ENCODE measurements at places on chromosomes 13 and 19.

GRCh38 chr13:100794575-100794974, 120.0 kb upstream of the TMTC4 start:
- DNase-seq = no peak

DNA sequence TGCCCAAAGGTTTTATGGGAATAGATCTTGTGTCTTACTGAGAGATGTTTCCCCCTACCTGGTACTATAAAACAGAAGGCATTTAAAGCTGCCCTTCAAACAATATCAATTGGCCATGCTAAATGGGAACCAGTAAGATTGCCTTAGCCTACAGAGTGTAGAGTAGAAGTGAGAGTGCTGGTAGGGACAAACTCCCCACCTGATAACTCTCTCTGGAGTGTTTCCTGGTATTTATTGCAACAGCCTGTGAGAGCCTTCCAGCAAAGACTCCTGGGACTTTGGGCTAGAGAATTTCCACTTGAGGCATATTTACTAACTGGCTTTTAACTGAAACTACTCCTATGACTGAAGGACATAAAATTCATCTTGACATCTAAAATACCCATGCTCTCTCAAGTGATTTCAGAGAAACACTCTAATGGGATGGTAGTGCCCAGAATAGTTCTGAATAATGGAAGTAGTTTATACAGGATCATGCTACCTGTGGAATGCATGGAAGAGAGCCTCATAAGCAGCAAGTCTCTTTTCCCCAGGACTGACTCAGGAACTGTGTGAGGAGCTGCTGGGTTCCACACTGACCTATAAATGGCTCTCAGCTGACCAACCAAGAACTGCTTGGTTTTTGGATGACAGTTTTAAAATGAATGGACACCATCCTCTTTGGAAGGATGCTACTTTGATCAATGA, 132.7 kb upstream of the SLITRK5 start:
- no peak for DNase-seq

DNA sequence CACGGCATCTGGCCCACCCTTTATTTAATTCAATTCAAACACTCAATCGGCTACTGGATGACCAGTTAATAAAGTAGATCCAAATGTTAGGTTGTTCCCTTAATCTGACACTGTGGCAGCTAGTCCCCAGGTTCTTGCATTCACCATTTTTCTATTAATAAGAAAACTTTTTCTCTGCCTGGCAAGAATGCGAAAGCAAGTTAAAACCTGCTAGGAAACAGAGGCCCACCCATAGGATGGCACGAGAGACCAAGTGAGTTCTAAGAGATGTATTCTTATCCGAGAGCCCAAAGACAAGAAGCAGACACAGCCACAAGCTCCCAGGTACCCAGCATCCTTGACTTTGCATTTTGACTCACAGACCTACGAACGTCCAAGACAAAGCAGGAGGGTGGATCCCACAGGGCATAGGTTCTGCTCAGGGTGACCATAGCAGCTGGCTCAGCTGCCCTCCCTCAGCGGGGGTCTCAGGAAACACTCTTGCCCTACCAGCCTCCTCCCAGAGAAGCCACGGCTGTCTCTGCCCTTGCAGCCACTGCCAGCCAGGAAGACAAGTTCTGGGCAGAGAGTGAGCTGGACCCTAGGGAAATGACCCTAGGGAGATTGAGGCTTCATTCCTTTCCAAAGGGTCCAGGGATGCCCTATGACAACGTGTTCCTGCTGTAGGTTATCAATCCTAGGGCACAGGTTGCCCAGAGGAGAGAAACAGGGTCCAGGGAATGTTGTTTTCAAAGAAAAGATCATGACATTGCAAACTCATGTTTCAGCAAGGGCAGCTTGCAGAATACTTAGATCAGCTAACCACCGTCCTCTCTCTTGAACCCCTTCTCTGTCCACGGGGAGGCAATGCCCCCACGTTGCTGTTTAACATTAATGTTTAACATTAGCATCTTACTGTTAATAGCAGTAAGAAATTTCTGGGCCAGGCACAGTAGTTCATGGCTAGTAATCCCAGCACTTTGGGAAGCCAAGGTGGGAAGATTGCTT, 147.2 kb upstream of the ZNF507 start:
- no peak for DNase-seq

DNA sequence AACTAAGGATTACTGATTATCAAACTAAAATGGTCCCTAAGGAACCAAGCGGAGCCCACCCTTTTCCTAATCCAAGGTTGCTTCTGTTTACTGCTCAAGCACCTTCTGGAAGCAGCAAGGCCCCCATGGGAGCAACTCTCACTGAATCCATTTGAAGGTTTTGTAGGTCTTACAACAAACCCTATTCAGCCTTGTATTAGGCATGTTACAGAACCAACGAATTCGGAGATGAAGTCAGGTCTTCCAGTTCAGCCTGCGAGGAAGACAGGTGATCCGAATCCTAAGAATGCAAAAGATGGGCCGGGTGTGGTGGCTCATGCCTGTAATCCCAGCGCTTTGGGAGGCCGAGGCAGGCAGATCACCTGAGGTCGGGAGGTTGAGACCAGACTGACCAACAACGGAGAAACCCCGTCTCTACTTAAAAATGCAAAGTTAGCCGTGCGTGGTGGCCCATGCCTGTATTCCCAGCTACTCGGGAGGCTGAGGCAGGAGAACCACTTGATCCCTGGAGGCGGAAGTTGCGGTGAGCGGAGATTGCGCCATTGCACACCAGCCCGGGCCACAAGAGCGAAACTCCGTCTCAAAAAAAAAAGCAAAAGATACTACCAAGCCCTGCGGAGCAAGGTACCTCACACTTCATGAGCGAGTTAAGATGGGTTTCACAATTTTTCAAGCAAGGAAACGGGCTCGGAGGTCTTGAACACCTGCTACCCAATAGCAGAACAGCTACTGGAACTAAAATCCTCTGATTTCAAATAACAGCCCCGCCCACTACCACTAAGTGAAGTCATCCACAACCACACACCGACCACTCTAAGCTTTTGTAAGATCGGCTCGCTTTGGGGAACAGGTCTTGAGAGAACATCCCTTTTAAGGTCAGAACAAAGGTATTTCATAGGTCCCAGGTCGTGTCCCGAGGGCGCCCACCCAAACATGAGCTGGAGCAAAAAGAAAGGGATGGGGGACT, 609 bp downstream of the ZAR1L start:
- peak; percentile 25 for DNase-seq

GRCh38 chr19:12792853-12793289, 1.6 kb downstream of the JUNB start:
- DNase-seq = no peak

DNA sequence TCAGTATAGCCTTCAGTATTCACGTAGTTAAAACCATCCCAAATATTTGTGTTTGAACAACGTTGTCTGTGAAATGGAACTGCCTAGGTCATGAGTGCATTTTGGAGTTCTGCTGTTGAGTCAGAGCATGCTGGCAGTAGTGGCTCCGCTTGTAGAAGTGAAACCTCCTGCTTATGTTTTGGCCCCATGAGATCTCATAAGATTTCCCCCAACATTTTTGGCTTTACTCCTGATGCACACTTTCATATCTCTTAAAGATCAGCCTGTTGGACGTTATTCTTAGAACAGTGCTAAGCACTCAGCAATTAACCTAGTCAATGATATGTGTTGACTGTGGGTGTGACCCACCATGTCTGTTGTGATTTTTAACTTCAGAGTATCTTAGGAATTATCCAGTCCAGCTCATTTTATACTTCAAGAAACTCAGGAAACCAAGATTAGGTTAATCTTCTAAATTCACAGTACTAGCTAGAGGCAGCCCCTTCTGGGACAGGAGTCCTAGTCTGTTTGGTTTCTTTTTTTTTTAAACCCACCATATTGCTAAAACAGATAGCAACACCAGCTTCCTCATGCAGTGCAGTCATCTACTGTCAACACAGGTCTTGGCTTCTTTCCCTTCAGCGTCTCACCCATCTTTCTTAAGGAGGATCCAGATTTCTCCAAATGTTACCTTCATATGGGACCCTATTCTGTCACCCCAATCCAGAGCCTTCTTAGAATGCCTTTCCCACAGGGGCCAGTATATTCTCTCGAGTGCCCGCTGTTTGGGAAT, 26.2 kb downstream of the RAP2A start:
- no peak for DNase-seq

DNA sequence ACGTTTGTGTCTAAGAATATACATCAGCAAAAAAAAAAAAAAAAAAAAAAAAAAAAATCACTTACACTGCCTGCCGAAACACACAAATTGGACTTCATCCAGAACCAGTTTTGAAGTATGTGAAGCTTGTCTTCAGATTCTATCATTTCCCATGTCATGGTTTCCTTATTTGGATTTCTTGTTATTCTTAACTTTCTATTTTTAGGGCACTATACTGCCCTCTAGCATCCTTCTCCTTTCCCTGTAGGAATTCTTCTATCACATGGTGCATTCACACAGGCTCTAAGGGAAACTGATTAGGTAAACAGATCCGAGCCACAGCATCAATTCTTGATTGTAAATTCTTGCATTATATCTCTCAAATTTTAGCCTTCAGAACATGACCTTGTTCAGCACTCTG, 1507.5 kb downstream of the OLFM4 start:
- no peak for DNase-seq

DNA sequence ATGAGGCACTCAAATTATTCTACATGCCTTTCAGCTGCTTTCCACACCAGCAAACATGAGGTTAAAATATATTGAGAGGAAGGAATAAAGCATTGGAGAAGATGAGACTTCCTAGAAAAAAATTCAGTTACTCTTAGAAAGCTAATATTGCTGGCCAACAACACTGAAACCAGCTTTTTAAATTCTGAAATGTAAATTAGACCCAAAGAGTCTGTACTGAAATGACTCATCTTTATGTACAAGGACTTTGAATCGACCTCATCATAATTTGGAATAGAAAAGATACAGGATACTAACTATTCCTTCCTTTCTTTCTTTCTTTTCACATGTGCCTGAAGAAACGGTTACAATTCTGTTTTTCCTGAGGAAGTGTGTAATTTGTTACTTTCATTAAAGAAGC, 6.5 kb upstream of the HSPH1 start:
- DNase-seq = no peak

- DNase-seq = no peak
Observed at GRCh38 chr13:50671497-50671850, 172.0 kb downstream of the DLEU7 start.

GRCh38 chr19:46489445-46490272, 6.0 kb downstream of the PNMA8B start:
- DNase-seq = no peak

- DNase-seq = no peak
Observed at GRCh38 chr13:97279913-97280312, 57.8 kb downstream of the MBNL2 start.

- no peak for DNase-seq
Observed at GRCh38 chr13:36552334-36552733, 120.0 kb downstream of the CCNA1 start.

- no peak for DNase-seq
Observed at GRCh38 chr13:25324100-25324499, 22.7 kb downstream of the NUP58 start.

GRCh38 chr13:24627090-24627714, 53.0 kb upstream of the ATP12A start:
- DNase-seq = peak; percentile 84

Data from WERI-Rb-1 (cell line).